ENCODE measurements at places on chromosomes 1 and 21.

- no peak for DNase-seq
These were observed 53.5 kb upstream of the PRELP start for GRCh38 chr1:203422116-203422515.

GRCh38 chr1:230030122-230030821, 36.8 kb upstream of the GALNT2 start:
- DNase-seq = no peak

DNA sequence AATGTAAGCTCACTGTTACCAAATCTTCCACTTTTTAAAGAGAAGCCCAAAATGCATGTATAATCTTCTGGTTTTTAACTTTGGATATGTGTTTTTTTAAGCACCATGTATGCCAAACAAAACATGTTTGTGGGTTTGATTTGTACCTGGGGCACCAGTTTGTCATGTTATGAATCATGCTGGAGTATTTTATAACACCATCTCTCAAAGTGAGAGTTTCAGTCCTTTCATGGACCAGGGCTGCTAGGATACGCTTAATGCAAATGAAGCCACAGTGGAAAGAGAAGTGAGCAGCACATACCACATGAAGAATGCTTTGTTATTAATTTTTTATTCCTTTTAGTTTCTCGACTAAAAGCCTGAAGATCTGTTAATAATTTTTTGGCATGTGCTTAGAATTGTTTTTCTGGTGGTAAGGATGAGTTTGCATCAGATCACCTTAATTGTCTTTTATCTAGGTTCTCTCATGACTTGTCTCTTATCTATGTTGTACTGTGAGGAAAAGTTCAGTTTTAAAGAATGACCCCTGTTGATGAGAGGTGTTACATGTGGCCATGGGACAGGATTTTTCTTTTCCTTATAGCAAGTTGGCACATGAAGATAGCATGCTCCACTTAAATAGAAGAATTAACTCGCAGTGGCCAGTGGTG, 2.0 kb upstream of the RABGAP1L start:
- DNase-seq = no peak

- no peak for DNase-seq
These were observed 102.4 kb downstream of the SLC45A1 start for GRCh38 chr1:8420318-8420717.

GRCh38 chr1:36722871-36723270, 240.2 kb upstream of the CSF3R start:
- DNase-seq = no peak

DNA sequence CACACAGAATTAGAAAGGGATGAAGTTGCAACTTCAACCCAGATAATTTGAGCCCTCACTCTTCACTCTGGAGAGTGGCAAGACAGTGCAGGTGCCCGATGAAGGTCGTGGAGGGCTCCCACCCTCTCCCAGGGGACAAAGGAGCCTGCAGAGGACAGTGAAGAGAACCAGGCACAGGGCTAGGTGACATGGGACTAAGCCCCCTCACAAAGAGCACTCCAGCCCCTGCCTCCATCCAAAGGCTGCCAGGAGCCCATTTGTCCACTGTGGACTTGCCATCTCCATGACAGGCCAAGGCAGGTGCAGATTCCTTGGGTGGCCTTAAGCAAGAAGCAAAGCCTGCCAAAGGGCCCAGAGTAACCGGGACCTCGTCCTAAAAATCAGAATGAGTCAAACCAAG, 15.1 kb downstream of the ERRFI1 start:
- DNase-seq = no peak

GRCh38 chr1:28631713-28632112, 11.2 kb downstream of the TAF12 start:
- no peak for DNase-seq

- no peak for DNase-seq
These were observed 346.2 kb upstream of the ZRANB2 start for GRCh38 chr1:71427066-71427465.

DNA sequence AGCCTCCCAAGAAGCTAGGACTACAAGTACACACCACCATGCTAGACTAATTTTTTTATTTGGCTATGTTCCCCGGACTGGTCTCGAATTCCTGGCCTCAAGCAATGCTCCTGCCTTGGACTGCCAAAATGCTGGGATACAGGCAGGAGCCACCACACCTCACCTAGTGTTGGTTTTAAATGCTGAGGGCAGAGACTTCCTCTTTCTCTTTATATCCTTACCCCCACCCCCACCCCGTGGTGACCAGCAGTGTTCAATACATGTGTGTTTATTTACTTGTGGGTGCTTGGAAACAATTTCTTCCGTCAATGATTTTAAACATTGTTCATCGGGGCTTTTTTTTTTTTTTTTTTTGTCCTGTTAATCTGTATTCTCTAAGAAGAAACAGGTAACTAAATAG, 158.9 kb downstream of the ZBTB18 start:
- DNase-seq = no peak

DNA sequence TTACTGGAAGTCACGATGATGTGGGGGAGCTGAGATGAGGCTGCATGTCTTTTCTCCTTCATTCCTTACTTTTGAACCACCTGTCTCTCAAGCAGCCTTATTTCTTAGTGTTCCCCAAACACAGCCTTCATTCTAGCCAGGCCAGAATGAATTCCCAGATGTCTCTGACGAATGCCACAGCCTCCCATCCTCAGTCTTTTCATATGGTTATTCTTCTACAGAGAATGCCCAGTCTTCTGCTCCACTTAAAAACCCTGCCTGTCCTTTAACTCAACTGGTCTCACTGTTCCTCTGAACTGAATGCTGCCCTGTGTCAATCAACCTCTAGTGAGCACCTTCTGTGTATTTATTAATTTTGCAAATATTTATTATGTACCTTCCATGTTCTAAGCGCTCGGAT, 156.2 kb downstream of the PLA2G4A start:
- no peak for DNase-seq

DNA sequence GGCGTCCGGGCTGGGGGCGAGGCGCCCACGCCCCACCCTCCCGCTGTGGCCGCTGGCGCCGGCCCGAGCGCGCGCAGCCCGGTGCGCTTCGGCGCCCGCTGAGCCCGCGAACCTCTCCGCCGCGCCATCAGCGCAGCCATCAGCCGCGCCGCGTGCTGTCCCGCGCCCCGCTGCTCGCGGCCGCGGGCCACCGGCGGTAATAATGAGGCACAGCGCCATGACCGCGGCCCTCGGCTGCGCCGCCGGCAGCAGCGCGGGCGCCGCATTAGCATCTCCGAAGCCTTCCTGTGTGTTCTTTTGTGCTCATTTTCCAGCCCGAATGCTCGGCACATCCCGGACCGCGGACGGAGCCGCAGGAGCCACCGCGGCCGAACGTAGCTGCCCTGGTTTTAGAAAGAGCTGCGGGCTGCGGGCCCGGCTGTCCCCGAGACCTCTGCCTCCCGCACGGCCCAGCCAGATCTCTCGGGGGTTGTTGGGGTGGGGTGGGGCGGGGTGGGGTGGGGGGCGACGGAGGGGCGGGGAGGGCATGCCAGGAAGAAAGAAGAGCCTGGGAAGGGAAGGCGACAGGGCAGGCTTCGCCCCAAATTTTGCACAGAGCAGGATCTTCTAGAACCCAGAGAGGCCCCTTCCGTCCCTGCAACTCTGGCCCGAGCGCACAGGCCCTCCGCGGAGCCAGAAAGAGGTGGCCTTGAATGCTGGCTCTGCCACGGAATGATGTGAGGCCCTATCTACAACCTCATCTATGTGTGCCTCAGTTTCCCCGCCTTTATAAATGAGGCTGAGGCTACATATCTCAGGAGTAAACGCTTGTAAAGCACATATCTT, 55.3 kb downstream of the RRAGC start:
- peak; percentile 13 for DNase-seq

DNA sequence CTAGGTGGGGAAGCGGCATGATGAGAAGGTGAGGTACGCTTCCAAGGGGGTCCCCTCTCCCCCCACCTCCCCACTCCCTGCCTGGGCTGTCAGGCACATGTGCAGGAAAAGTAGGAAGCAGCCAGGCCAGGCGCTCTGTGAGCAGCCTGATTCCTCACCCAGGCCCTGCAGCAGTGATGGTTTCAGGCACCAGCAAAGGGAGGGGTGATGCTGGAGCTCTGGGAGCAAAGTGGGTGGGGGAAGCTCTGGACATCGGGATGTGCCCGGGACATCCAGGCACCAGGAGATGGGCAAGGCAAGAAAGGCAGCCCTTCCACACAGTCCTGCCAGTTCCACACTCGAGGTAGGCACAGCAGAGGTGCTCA, 106.1 kb downstream of the CRYAA start:
- no peak for DNase-seq

- no peak for DNase-seq
These were observed 195.0 kb upstream of the RGS18 start for GRCh38 chr1:191963286-191963685.

DNA sequence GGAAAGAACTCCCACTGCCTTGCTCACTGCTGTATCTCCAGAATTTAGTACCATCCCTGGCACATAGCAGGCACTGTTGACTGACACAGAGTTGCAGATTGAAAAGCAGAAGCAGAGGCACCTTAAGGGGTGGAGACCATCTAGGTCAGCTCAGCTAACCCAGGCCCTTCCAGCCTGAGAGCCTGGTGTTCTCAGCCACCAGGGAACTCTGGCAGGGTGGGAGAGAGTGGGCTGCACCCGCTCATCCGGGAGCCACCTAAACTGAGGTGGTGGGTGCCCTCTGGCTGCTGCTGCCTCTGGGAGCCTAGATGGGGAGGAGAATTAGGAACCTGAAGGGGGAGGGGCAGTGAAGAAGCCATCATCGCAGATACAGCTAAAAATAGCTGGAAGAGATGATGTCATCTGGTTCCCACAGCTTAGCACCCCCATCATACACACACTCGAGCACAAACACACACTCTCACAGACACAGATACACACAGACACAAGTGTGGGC, 1.5 kb upstream of the TSPAN1 start:
- peak; percentile 77 for DNase-seq

GRCh38 chr1:77170687-77171086, 48.5 kb downstream of the PIGK start:
- peak; percentile 57 for DNase-seq

GRCh38 chr1:118021668-118022067, 92.1 kb downstream of the WDR3 start:
- peak; percentile 18 for DNase-seq

DNA sequence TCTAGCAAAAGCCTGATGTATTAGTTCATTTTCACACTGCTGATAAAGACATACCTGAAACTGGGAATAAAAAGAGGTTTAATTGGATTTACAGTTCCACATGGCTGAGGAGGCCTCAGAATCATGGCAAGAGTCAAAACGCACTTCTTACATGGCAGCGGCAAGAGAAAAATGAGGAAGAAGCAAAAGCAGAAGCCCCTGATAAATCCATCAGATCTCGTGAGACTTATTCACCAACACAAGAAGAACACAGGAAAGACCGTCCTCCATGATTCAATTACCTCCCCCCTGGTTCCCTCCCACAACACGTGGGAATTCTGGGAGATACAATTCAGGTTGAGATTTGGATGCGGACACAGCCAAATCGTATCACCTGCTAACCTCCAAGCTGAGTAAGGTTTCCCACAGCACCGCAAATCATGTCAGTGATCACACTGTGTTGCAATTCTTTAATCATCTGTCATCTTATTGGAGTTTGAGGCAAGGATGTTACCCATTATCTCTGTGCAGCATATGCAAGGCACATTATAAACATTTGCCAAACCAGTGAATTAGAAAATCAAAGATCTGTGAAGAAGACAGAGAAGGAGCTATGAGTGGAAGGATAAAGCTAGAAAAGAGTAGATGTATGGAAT, 128.5 kb downstream of the ZNF281 start:
- DNase-seq = no peak

- DNase-seq = peak; percentile 9
These were observed 17.7 kb downstream of the NMNAT1 start for GRCh38 chr1:9960706-9961562.
